Activated naive CD4-positive, alpha-beta T cell treated with anti-CD3 and anti-CD28 coated beads for 36 hours (primary cell): ENCODE measurements at places on chromosomes 1 and 21. TPM values are rescaled to one million over a fixed set of nuclear protein-coding genes. Genes with fewer than 3 reads are reported as not detected.

GRCh38 chr1:101086783-101087182, 61.2 kb upstream of the DPH5 start:
- H3K4me3 ChIP-seq = no peak overlapping the region
- H3K36me3 ChIP-seq = peaks cover 4% of the 10 kb centered on the region
- no peak for DNase-seq
- H3K27me3 ChIP-seq = no peaks in the 10 kb centered on the region
- H3K27ac ChIP-seq = no peak overlapping the region

DNA sequence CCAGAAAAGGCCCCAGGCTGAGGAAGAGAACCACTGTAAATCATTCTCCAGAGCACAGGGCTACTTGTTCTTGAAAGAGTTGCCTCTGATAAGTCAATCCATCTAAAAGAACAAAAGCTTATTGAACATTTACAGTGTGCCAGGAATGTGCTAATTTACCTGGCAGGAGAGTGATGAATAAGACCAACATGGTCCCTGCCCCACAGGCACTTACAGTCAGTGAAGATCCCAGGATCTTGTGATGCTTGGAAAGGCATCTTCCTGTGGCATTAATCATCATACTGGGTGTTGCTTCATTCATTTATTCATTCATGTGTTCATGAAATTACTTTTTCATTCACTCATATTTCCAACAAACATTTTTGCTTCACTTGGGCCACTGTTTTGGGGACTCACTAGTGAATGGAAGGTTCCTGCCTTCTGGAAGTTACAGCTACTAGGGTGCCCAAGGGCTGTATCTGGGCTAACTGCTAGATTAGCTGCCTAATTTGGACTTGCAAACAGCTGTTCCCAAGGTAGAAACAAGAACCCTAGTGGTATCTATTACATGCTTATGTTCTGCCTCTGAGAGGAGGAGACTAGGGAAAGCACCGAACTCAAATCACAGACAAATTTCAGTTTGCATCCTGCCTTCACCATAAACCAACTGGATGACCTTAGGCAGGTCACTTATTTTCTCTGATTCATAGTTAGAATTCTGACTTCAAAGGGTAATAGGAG, 133.5 kb downstream of the CLIC6 start:
- peak overlapping the region; percentile 30 for H3K27ac ChIP-seq
- no peak for DNase-seq
- peaks cover 55% of the 10 kb centered on the region for H3K36me3 ChIP-seq
- H3K4me3 ChIP-seq = no peak overlapping the region
- H3K4me1 ChIP-seq = peaks cover 48% of the 10 kb centered on the region

DNA sequence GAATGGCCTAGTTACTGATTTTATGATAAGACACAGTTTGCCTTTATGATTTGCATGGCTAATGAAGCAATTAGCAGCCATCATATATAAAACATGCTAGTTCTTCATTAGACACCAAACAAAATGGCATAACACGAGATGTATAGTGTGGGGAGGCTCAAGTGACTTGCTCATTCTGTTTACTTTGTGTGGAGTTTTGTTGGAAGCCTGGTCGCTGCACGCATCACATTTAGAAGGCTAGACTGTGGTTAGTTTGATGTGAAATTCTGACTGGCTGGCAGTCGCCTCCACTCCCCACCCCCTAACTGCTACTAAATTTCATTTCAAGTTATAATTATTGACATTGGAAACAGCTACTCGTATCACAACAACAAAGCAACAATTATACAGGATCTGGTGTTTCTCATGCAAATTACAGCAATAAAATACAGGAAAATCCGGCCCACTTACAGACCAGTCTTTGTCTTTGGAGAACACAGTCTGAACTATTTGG, 356.1 kb downstream of the LMO4 start:
- H3K4me1 ChIP-seq = no peaks in the 10 kb centered on the region
- no peaks in the 10 kb centered on the region for H3K36me3 ChIP-seq
- H3K4me3 ChIP-seq = no peak overlapping the region
- no peak for DNase-seq
- H3K27me3 ChIP-seq = no peaks in the 10 kb centered on the region

The KDF1 gene
- 0.25 TPM for total RNA-seq

GRCh38 chr1:151871284-151872030, 17.9 kb upstream of the THEM5 start:
- no peak overlapping the region for H3K27ac ChIP-seq
- no peak for DNase-seq
- H3K36me3 ChIP-seq = peaks cover 7% of the 10 kb centered on the region
- peaks cover 22% of the 10 kb centered on the region for H3K4me1 ChIP-seq

DNA sequence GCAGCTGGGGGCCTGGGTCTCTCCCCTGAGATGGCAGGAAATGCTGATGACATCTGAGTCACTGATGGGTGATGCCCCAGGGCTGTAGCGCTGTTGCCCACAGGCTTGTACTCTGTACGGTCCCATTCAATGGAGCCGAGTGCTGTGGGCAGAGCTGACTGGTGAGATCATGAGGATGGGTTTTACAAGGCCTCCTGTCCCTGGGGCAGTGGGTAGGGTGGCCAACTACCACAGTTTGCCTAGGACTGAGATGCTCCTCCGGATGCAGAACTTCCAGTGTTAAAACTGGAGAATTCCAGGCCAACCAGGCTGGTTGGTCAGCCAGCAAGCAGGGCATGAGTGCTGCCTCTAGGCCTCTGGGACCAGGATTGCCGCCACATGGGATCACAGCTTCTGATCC, 9.2 kb downstream of the PHLDA3 start:
- H3K27ac ChIP-seq = no peak overlapping the region
- H3K36me3 ChIP-seq = no peaks in the 10 kb centered on the region
- H3K4me1 ChIP-seq = no peaks in the 10 kb centered on the region
- peaks cover 3% of the 10 kb centered on the region for H3K27me3 ChIP-seq
- H3K4me3 ChIP-seq = no peak overlapping the region
